Fibroblast of the conjunctiva (primary cell): ENCODE measurements at places on chromosomes 2 and 18.

DNA sequence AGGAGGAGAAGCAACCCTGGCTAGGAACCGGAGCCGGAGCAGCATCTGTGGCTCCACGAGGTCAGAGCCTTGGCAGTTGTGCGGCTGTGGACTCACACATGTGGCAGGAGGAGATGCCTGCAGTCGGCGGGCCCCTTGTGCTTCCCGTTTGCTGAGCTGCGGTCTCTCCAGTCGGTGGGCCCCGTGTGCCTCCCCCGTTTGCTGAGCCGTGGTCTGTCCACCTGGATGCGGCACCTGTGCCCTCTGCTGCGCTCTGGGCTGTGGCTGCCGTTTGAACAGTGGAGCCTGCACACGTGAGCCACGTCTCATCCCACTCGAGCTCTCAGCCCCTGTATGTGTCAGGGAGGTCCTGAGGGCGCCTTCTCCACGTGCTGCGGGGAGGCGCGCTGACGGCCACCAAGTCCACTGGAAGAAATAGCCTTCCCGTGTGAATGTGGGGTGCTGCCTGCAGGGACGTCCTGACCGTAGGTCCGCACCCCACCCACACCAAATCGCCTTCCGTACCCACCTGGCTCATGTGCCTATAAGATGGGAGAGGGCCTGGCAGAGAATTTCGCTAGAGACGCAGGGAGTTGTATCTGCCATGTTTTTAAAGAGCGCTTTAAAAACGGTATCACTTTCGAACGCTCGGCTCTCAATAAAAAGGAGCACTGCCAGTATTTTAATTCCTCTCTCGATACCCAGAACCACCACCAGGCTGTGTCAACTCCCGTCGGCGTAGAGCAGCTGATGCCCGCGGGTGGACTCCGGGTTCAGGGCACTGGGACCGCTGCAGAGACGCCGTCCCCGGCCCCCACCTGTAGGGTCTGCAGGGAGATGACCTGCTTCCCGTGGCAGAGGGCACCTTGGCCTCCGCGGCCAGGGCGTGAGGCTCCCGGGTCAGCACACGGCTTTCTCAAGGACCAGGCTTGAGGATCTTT lies 117.0 kb downstream of the NFATC1 start:
- no peak for DNase-seq

DNA sequence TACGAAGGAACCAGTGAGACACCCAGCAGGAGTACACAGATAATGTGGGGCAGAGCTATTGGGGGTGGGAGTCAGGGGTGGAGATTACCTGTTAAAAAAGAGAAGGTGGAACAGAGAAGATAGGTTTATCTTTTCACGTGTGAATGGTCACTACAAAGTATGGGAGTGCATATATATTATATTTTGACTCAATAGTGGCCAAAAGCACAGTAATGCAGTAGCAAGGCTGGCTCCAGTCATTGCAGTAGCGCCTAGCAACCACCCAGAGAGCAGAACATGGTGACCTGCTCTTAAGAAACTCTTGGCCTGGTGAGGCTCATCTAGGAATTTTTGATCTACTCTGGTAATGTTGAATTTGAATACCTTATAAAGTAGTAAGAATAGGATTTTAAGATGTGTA lies 1.0 kb downstream of the IMPACT start:
- no peak for DNase-seq

DNA sequence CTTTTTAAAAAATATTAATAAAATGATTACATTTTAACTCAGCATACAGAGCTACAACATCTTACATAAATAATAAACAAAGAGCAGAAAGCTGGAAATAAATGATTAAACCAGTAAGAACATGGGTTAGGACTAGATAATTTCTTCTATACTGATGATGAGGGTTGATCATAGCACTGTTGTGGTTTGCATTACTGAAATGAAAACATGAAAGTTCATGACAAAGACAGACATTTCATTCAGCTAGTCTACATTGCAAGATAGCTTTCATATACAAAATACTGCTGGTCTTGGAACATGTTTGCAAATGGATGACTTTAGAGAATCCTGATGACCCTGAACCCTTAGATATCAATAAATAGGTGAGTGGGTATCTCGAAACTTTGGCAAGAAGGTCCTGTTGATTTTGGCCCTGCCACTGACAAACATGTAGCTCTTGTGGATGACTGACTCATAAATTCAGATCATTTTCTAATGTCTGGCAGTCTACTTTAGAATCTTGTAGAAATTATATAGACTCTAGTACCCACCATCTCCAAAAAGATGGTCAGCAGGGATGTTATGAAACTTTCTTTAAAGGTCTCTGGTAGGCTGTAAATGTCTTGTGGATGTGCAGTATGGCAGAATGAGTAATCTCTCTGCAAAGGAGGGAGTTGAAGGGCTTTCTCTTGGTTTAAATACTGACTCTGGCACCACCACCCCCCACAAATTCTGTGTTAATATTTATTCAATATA lies 15.5 kb upstream of the CDC42EP3 start:
- no peak for DNase-seq

DNA sequence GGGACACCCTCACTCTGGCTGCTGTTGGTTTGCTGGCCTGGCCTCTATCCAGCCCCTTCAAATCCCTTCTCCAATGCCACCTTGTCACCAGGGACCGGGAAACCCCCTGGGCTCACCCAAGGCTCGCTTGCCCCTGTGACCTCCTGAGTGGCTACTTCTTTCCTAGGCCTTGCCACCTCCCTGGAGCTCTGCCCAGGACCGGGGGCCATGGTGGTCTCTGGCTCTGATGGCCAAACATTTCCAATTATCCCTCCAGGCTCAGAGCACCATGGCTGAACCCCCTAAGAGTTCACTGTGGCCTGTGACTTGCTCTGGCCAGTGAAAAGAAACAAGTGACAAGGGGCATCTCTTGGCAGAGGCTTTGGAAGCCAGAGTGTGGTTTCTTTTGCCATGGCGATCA lies 237.6 kb downstream of the TFCP2L1 start:
- no peak for DNase-seq

DNA sequence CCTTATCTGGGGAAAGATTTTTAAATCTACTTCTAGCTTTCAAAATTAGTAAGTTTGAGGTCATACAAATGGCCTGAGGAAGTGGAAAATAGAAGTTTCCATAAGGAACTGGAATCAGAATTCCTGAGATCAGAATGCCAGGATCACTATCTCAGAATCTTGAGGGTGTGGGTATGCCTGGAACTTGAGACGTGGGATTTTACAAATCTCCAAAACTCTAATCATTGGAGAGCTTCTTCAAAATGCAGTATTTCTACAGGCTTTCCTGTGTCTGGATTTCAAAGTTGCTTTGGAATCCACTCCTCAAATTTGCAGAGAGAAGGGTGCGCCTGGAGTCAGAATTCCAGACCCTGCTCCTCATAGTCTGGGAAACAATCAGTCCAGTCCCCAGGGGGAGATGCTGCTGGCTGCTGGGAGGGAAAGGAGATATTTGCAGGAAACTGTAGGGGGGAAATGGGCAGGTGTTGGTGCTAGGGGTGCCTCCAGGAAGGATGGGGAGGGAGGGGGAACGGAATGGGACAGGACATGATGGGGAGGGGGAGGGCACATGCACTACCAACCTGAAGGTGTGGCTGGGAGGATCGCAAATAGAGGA lies 31.0 kb upstream of the CATIP start:
- no peak for DNase-seq
